ENCODE measurements at places on chromosomes 11 and 22. TPM values are rescaled to one million over a fixed set of nuclear protein-coding genes. Genes with fewer than 3 reads are reported as not detected.

The MIAT gene
- total RNA-seq = 3.6 TPM

The UBE4A gene
- 37.1 TPM for total RNA-seq

The ZP1 gene
- total RNA-seq = not detected

GRCh38 chr11:9066433-9066925, 24.9 kb downstream of the SCUBE2 start:
- DNase-seq = no peak

DNA sequence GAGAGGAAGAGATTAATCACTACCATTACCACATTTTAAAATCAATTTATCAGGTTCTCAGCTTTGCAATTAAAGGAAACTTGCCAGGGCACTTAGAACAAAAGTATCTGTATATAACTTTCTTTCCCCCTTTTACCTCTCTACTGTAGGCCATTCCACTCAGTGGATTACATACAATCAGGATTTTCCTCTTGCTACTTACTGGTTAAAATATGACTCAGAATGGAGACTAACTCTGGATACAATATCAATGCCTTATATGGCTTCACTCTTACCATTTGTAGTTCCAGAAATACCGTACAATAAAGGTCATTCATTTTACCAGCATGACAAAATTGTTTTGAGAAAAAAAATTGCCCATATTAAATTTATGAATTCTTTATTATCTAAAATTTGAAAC, 706.8 kb downstream of the KCNA4 start:
- DNase-seq = no peak

The ANGPTL5 gene
- total RNA-seq = 0.42 TPM

DNA sequence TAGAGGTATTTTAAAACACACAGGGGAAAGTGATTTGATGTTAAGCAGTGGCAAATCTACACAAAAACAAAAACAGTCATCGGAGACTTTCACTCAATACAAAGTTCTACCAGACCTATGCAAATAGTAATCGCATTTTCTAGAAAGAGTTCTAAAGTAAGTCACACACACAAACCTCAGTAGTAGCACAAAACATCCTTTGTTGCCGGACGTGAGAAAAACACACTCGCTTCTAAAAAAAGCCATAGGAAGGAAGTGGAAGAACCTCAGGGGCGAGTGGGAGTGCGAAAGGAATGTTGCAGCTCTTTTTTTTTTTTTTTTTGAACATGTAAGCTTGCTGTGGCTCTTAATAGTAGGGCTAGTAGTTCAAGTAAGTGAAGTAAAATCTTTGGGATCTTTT, 88.9 kb downstream of the MAML2 start:
- DNase-seq = no peak

DNA sequence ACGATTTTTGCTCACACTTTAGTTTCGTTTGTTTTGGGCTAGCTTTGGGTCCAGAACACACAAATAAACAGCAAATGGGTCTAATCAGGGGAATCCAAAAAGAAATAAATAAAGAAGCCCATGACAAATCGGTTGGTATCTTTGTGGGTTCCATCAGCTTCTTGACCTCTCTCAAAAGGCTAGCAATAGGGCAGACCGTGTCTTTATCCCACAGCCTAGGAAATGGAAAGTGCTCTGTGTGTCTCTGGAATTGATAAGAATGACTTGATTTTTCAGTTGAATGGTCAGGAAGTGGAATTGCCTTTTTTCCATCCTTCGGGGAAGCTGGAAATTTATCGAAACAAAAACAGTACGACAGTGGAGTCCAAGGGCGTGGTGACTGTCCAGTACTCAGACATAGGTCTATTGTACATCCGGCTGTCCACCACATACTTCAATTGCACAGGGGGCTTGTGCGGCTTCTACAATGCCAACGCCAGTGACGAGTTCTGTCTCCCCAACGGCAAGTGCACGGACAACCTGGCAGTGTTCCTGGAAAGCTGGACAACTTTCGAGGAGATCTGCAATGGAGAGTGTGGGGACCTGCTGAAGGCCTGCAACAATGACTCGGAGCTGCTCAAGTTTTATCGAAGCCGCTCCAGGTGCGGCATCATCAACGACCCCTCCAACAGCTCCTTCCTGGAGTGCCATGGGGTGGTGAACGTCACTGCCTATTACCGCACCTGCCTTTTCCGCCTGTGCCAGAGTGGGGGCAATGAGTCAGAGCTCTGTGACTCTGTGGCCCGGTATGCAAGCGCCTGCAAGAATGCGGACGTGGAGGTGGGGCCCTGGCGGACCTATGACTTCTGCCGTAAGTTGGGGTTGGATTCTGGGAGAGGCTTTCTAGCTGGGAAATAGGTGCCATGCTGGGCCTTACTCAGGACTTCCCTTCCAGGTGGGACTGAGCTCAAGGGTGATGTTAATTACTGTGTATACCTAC, 28.6 kb downstream of the TECTA start:
- DNase-seq = no peak

The ADAMTS8 gene
- total RNA-seq = 17.6 TPM

DNA sequence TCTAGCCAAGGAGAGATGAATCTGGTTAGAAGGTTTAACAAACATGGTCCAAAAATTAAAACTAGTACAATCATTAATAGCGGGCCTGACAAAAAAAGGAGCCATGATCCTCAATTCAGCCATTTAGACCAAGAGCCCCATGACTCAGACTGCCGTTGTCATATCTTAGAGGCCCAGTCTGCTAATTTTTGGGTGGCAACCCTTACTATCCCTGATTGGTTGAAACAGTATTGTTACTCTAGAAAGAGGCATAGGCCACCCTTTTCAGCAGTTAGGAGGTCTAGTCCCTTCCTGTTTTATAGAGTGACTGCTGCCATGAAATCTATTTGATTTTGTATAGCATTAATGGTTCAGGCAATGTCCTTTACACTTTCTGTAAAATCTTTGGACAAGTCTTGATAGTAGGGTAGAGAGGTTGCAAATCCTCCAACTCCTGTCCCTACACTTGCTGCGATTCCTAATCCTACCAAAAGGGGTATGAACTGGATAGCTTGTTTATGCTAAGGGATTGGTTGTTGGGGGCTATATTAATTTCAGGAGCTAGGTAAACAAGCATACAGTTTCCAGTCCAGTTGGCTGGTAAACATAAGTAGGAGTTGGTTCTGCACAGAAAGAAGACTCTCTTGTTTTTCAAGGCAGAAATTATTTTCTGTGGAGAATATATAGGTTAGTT, 1056.3 kb upstream of the CNTN5 start:
- DNase-seq = no peak

All from thoracic aorta (tissue), 2 donors.